Activated T-helper 9 cell treated with anti-CD3 and anti-CD28 coated beads, Interleukin-2, amount 50 U/mL, for 16 hours (primary cell): ENCODE measurements at places on chromosomes 3 and 15.

- no peak for DNase-seq
Observed at GRCh38 chr15:42172475-42172874, 16.0 kb upstream of the PLA2G4F start.

GRCh38 chr15:62051166-62051565, 9.1 kb downstream of the VPS13C start:
- no peak for DNase-seq

GRCh38 chr3:52503788-52504424, 8.8 kb downstream of the STAB1 start:
- no peak for DNase-seq

GRCh38 chr3:185649414-185649813, 63.3 kb downstream of the SENP2 start:
- DNase-seq: no peak

DNA sequence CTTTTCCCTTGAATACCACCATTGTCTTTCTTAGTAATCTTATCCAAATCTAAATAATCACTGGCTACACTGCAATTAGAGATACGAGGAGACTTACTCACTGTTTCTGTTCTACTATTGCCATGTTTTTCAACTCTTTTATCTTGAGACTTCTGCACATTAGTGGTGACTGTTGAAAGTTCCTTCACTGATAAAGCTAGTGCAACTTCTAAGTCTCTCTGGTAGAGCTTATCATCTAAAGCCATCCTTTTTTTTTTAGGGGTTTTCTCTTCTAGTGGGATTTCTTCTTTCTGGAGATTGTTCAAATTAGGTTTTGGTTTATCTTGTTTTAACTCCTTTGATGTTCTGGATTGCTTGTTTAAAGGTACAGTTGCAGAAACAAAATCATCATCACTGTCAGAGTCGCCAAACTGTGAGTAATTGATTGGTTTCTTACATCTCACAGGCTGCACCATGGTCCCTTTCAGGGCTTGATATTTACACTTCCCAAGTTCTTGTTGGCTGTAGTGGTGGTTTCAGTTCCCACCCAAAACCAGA, 37.7 kb downstream of the NCK1 start:
- no peak for DNase-seq

DNA sequence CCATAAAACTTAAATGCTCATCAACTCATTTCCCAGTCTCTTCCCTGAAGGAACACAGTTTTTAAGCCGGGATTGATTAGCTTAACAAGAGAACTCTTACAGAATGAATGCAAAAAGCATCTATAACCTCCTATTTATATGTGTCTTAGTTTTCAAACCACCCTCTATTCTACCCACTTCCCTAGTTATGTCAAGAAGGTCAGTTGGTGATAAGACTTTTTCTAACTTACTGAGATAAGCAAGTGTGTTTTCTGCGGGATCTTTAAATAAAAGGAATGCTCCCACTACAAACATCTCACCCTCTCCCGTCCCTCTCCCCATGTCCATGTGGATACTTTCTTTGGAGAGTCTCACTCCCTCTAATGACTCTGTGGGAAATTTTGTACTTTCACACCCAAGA, 218.5 kb downstream of the SV2B start:
- no peak for DNase-seq

GRCh38 chr3:15665510-15666150, 64.1 kb downstream of the BTD start:
- DNase-seq: no peak

DNA sequence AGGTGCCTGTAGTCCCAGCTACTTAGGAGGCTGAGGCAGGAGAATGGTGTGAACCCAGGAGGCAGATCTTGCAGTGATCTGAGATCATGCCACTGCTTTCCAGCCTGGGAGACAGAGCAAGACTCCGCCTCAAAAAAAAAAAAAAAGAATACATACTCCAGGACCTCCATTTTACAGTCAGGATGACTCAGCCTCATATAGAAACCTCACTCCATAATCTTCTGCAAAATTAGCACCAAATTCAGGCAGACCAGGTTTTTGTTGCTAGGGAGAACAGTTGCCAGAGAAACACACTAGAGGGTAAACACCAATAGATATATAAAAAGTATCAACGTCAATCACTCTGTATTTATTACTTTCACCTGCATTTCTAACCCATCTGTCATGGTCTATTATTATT, 28.3 kb upstream of the AP3B2 start:
- no peak for DNase-seq

GRCh38 chr3:50675179-50676030, 678 bp downstream of the DOCK3 start:
- peak; percentile 51 for DNase-seq

DNA sequence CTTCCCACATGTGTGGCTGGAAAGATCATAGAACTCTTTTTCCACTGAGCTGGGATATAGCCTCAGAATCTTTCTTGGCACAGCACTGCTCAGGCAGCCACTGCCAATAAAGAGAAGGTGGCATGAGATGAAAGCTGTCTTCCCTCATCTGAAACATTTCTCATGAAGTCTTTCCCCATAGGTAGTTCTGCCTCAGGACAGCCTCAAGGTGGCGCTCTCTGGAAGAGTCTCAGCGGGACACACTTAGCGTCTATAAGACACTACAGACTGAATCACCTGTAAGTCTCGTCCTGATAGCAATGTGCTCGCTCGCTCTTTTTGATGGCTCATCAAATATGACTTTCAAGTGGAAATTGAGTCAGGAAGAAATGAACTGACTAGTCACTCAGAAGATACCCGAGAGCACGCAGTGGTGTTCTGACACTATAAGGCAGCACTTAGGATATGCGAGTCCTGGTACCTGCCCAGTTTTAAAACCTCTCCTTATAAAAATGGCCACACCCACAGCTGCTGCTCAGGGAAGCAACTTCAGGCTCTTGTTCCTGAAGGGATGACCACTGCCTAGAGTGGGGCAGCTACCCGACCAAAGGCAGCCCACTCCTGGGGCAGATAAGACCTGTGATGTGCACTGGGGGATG, 269.5 kb downstream of the SUCLG2 start:
- DNase-seq: no peak

DNA sequence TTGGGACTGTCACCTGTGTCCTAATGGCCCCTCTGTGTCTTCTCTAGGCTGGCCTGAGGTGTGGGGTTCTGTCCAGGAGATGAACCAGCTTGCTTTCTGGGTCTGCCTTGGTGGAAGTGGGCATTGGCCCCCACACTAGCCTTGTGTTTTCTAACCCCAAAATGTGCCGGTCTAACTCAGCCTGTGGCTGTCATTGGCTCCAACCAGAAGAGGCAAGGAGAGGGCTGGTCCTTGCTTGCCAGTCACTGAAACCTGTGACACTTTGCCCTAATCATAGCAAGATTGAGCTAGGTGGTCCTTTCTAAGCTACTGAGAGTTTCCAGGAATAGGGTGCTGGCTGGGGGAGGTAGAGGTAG, 2.2 kb downstream of the C15orf39 start:
- DNase-seq: no peak

GRCh38 chr3:117171124-117171523, 461.5 kb downstream of the TUSC7 start:
- DNase-seq: no peak

GRCh38 chr15:59892985-59893384, 111.1 kb upstream of the FOXB1 start:
- no peak for DNase-seq

GRCh38 chr3:9903238-9903624, 583 bp downstream of the IL17RE start:
- DNase-seq: no peak

DNA sequence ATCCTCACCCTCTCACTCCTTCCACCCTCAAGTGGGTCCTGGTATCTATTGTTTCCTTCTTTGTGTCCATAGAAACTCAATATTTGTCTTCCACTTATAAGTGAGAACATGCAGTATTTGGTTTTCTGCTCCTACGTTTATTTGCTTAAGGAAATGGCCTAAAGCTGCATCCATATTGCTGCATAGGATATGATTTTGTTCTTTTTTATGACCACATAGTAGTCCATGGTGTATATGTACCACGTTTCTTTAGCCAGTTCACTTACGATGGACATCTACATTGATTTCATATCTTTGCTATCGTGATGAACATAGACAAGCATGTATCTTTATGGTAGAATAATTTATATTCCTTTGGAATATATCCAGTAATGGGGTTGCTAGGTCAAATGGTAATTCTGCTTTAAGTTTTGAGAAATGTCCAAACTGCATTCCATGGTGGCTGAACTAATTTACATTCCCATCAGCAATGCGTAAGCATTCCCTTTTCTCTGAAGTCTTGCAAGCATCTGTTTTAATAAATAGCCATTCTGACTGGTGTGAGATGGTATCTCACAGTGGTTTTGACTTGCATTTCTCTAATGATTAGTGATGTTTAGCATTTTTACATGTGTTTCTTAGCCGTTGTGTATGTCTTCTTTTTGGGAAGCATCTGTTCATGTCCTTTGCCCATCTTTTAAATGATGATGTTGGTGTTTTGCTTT, 650.2 kb downstream of the ZNF385D start:
- no peak for DNase-seq

GRCh38 chr15:84666373-84666772, 8.4 kb upstream of the NMB start:
- DNase-seq: no peak

- DNase-seq: no peak
Observed at GRCh38 chr3:9384141-9384828, 13.1 kb upstream of the SETD5 start.
